Stimulated activated CD8-positive, alpha-beta memory T cell treated with anti-CD3 and anti-CD28 coated beads, Interleukin-7, amount 100 ng/mL, for 24 hours (primary cell): ENCODE measurements at places on chromosomes 1 and 21.

GRCh38 chr1:167544447-167545093 lies 9.0 kb downstream of the CREG1 start:
- DNase-seq, result no peak

GRCh38 chr21:46021978-46022544 lies 40.5 kb downstream of the COL6A1 start:
- DNase-seq, result no peak

GRCh38 chr1:186113461-186113860 lies 261.6 kb downstream of the TPR start:
- DNase-seq, result no peak

DNA sequence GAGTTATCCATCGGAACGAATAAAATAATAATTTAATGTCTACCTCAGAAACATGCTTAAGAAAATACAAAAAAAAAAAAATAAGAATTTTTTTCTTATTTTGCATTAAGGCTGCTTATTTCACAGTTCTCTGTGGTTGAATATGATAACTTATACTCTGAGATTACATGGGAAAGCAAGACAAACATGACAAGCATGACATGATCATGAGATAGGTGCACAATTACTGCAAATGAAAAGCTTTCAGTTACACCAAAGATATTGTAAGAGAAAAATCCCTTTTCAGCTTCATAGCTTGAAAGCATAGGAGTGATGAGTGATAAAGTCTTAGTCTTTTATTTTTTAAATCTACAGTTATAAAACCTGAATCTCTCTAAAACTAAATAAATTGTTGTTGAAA lies 154.1 kb downstream of the BRINP3 start:
- DNase-seq, result no peak

- no peak for DNase-seq
Measured at GRCh38 chr1:116347696-116348095, 25.3 kb upstream of the ATP1A1 start.
